Dermis microvascular lymphatic vessel endothelial cell (primary cell): ENCODE measurements at places on chromosomes 2 and 18. TPM values are rescaled to one million over a fixed set of nuclear protein-coding genes. Genes with fewer than 3 reads are reported as not detected.

- peak; percentile 90 for DNase-seq
Measured at GRCh38 chr2:189261431-189261841, 81.9 kb upstream of the COL5A2 start.

DNA sequence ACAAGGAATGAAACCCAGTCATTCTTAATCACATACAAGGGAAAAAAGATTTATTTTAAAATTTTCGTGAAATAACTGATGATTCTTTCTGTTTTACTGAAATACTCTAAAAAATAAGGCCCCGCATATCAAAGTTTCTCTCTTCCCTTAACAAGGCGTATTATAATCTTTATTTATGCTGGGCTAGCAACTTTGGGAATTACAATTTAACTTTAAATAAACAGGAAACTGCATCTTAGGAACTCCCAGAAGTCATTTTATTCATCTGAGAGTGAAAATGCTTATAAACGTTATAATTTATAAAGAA lies 166.7 kb downstream of the TCF4 start:
- DNase-seq = no peak

- no peak for DNase-seq
Measured at GRCh38 chr2:165582409-165582808, 112.9 kb downstream of the CSRNP3 start.

DNA sequence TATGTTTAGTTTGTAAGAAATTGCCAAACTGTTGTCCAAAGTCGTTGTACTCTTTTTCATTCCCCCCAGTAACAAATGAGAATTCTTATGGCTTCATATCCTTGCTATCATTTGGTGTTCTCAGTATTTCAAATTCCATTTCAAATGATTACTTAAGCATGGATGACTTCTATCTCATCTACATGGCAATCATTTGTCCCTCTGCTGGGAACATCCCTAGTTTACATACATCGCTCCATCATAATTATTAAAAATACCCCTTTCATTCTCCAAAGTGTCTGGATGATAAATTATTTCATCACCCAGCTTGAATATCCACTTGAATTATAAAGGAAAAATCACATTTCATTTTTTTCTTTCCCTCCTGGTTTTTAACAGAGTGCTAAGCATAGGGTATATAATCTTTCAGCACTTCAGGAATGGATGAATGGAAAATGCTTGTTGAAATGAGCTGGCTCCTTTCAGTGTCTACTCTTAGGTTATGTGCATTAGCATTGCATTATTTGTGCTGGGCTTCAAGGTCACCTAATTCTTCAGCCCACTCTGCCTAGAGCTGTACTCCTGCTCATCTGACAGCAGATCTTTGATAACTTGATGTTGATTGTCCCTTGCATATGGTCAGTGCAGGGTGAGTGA lies 33.1 kb downstream of the XIRP2 start:
- DNase-seq = no peak

DNA sequence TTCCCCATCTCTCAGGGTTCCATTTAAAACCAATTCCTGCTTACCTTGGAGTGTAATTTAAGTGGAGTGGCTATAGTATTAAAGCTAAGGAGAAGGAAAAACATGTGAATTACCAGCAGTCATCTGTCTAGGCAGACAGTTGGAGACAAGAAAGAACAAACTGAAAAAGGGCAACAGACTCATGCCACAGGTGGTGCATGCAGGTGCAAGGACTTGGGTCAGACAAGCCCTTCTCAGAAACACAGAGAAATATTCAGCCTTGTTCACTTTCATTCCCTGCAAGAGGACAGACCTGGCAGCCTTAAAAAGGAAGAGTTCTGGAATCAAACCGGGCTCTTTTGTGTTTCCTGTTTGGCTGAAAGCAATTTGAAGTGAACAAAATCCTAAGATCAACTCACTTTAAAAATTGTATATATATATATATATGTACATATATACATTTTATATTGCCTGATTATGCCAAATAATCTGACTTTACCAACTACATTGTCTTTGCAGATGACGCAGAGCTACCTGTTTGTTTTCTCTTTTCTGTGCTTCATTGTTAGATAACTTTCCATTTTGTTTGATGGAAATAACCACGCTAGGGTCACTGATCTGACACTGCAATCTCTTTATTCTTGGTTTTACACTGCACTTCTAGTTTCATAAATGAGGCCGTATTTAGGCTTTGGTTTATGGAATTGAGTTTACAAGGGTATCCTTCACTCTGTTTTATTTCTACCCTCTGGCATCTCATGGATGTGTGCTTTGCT lies 35.1 kb upstream of the VPS54 start:
- DNase-seq = peak; percentile 58

M1AP gene
- not detected in 2 replicates for total RNA-seq

GRCh38 chr2:20561637-20562454 lies 89.1 kb downstream of the HS1BP3 start:
- peak; percentile 33 for DNase-seq

GRCh38 chr2:129716781-129717559 lies 262.5 kb upstream of the RAB6C start:
- DNase-seq = no peak

- DNase-seq = no peak
Measured at GRCh38 chr2:10035053-10035422, 8.3 kb upstream of the KLF11 start.

HOXD3 gene
- total RNA-seq = 5.6 and 7.2 TPM in 2 replicates

DNA sequence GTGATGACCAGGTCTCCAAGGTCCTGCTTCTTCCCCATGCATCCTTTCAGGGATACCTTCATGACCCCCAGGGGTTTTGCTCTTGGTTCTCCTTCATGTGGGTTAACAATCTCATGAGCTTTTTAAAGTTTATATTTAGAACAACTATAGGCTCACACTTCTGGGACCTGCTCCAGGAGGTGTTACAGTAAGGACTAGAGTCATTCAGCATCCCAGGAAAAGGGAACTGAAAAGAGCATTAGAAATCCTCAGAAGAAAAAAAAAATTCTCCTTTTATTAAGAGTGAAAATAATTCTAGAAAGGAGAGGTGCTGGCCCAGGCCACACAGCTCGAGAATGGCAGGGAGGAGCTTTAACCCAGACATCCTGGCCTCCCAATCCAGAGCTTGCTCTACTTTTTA lies 66.5 kb downstream of the SETBP1 start:
- no peak for DNase-seq

MIB1 gene
- 36.5 and 40.1 TPM in 2 replicates for total RNA-seq

DNA sequence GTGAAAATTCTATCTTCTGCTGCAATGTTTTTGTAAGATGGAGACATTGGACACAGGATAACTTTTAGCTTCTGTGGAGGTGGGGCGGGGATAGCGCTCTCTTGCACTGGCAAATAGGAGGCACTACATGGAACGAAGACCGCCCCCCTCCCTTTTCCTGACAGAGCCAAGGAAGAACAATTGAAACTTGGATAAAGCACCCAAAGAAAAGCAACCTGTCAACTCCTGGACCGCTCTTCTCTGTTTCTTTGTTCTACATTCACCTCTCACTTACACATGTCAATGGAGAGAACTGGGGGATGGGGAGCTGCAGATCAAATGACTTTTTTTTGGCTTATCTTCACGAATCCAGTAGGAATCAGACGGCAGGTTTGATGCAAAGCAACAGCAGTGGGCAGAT lies 126.3 kb upstream of the CHAC2 start:
- no peak for DNase-seq

GRCh38 chr2:237128026-237128703 lies 42.5 kb downstream of the COPS8 start:
- peak; percentile 98 for DNase-seq

ADD2 gene
- total RNA-seq = 8.0 and 23.4 TPM in 2 replicates

DNA sequence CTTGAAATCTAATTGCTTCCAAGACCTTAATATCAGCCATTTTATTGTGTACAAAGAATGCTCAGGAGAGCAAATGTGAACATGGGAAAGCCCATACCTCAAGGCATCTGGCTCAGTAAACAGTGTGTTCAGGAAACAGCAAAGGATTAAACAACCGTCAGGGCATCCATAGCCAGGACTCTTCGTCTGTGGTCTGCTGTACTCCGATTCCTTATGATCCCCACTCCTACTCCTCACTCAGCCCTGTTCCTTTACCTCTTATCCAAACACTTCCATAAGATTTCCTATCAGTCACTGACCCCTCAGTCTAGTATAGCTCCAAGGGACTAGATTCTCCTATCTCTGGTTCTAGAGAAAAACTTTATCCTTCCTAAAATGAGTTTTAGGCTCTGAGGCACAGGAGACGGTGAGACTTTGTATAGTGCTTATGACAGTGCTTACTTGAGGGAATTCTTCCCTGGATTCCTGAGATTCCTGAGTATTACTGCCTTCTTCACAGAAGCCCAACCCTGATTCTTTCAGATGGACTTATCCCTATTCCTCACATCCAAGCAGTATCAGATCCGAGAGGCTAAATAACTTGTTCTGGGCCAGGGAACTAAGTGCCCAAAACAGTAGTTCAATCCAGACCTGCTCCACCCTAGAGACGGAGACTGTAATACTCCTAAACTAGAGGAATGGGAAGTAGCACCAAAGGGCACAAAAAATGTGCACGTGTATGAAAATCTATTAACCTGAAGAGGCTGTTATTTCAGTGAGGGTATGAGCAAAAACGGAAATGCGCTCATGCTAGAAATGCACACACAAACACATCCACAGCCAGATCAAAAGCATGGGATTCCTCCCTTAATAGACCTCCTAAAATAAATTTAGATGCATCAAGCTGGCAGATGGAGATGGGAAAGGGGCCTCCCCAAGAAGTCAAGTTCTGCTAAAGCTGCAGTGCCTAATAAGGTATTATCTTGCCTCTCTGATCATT lies 42.1 kb upstream of the SIGLEC15 start:
- DNase-seq = no peak

DNA sequence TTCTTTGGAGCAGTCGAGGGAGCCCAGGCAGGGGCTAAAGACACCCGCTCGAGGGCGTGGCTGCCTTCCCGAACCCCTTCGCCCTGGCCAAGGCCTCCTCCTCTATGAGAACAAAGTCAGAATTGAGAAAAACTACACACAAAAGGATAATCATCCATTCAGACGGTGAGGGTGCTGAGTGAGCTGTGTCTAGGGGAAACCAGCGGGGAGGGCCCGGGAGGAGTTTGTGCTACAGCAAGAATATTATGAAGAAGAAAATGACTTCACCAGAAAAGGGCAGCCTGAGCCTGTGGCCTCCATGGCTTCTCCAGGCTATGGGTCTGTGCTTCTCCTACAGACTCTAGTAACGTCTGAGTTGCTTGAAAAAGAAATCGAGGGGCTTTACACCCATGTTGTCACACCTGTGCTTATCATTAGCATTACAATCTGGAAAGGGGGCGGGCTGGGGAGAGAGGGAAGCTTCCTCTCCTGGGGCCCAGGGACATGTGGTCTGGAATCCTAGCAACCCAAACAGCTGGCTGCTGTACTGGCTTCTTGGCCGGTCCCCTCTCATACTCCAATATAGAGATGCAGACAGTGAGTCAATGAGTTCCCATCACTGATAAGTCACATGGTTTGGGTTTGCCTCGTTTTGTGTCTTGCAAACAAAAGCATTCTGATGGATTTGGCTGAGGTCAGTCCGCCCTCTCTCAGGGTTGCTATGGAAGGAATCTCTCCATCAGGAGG lies 52.0 kb upstream of the ARL4C start:
- no peak for DNase-seq

ABCB11 gene
- total RNA-seq = not detected in 2 replicates

- DNase-seq = no peak
Measured at GRCh38 chr2:223054193-223054781, 2.3 kb downstream of the KCNE4 start.

GRCh38 chr2:160227293-160227915 lies 27.3 kb upstream of the ITGB6 start:
- peak; percentile 86 for DNase-seq

DNA sequence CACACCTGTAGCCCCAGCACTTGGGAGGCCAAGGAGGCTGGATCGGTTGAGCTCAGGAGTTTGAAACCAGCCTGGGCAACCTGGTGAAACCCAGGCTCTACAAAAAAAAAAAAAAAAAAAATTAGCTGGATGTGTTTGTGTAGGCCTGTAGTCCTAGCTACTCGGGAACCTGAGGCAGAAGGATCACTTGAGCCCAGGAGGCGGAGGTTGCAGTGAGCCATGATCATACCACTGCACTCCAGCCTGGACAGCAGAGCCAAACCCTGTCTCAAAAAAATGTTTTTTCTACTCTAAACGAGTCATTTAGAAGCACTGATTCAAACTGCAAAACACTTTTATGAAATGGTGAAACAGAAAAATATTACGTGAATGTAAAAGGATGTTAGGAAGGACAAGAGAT lies 69.1 kb upstream of the SLC39A10 start:
- DNase-seq = no peak

DNA sequence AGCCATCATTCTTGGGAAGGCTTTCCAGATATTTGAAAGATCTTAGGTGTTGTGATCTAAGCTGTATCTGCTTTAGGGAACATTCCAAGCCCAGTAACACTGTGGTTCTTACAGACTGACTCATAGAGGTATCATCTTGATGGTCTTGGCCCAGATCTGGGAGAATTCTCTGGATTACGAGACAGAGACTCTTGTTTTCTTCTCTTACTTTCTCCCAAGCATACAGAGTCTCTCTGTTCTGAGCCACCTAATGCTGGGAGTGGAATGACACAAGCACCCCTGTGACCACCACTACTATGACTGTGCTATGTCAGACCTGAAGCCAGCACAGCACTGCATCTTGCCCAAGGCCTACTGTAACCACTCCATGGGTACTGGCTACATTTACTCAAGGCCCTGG lies 81.0 kb upstream of the EPAS1 start:
- no peak for DNase-seq

TUBB8B gene
- total RNA-seq = not detected in 2 replicates

PJVK gene
- total RNA-seq = 0.39 and 0.51 TPM in 2 replicates

- no peak for DNase-seq
Measured at GRCh38 chr2:57402755-57403154, 643.9 kb upstream of the VRK2 start.

DNA sequence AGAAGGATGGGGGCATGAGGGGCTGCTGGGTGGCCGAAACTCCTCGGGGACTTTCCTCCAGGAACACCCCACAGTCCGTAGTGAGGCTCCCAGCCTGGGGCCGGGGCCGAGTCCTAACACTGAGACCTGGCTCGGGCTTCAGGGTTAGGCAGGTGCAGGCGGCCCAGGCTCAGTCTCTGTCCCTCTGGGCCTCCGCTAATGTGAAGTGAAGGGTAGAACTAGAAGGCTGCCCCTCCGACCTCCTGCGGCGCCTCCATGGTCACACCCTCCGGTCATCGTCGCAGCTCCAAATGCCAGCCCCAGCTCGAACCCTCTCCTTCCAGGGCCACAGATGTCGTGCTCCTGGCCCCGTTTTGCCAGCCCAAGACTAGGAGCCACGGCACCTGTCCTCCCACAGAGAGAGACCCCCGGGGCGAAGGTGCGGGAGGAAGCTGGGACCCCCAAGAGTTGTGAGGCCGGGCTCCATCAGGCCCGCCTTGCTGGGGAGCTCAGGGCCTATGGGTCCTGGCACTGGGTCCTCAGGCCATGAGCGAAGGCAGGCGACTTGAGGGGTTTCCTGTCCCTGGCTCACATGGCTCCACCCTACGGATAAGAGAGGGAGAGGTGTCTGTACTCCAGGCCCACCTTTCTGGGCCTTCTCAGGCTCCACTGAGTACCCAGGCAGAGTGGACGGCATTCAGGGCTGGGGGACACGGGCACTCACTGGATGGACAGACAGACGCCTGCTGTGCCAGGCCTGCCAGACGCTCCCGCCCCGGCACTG lies 797 bp downstream of the ANO7 start:
- no peak for DNase-seq

- no peak for DNase-seq
Measured at GRCh38 chr2:125746321-125747164, 909.4 kb upstream of the GYPC start.

GRCh38 chr2:111030945-111031344 lies 89.8 kb upstream of the BCL2L11 start:
- DNase-seq = no peak

DAW1 gene
- total RNA-seq = not detected in 2 replicates

GRCh38 chr2:12702168-12703121 lies 14.3 kb upstream of the TRIB2 start:
- peak; percentile 72 for DNase-seq

KCNE4 gene
- total RNA-seq = under 0.01 TPM in 1 of 2 replicates, not detected in the other

OSBPL6 gene
- total RNA-seq = 3.9 and 8.7 TPM in 2 replicates

MROH2A gene
- total RNA-seq = not detected in 2 replicates
